Activated T-cell treated with anti-CD3 and anti-CD28 coated beads, Interleukin-2, amount 50 U/mL, for 72 hours (primary cell): ENCODE measurements at places on chromosomes 1 and 21. TPM values are rescaled to one million over a fixed set of nuclear protein-coding genes. Genes with fewer than 3 reads are reported as not detected.

DNA sequence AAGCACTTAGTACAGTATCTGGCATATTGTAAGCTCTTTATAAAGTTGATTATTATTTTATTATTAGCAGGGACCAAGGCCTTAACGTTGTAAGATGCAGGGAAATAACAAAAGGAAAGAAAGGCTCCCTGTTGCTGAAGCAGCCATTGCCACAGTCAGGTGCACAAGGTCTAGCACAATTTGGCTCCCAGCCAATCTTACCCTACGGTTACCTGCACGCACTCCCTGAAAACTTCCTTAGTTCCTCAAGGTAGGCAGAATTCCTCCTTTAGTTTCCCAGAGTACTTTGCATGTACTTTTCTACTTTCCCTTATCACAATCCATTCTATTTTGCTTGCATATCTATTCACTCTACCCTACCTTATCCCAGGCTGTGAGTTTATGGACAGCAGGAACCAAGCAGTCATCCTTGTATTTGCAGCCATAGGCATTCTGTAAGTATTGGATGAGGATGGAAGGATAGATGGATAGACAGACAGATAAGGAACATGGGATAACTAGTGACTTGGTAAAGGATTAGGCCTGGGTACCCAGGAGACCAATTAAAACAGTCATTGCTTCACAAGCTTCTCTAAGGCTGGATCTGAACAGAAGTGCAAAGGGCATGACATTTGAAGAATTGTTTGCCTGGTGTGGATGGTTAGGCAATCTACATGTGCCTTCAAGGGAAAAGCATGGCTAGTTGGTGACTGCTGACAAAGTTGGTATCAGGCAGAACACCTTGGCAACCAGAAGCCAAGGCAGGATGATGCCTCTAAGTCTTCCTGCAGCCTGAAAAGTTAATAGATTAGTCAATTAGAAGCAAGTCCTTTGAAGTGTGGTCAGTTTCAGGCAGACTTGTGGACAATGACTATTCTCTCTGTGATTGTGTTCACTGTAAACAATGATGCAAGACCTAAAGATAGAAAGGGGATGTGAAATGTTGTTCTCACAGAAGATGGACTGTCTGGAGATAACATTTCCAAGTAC is 20.8 kb upstream of the JAK1 start:
- H3K4me1 ChIP-seq: peaks cover 17% of the 10 kb centered on the region
- H3K27me3 ChIP-seq: no peaks in the 10 kb centered on the region
- no peaks in the 10 kb centered on the region for H3K36me3 ChIP-seq
- no peak overlapping the region for H3K4me3 ChIP-seq

DNA sequence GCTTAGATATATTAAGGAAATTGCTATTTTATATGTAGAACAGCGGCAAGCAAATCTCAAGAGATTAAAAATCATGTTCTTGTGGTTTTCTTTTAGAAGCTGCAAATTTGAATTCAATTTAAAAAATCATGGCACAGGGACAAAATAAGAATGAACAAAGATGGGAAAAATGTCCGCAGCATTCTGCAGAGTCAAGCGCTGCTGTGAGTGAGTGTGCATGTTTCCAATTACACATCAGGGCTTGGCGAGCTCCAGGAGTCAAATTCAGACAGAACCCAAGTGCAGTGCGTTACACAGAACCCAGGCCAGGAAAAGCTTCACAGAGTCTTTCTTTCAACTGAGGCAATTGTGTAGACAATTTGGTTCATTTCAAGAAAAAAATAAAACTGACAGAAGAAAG is 33.3 kb upstream of the ERG start:
- no peaks in the 10 kb centered on the region for H3K36me3 ChIP-seq
- H3K27me3 ChIP-seq: peaks cover 13% of the 10 kb centered on the region
- no peak overlapping the region for H3K4me3 ChIP-seq
- H3K4me1 ChIP-seq: no peaks in the 10 kb centered on the region

DNA sequence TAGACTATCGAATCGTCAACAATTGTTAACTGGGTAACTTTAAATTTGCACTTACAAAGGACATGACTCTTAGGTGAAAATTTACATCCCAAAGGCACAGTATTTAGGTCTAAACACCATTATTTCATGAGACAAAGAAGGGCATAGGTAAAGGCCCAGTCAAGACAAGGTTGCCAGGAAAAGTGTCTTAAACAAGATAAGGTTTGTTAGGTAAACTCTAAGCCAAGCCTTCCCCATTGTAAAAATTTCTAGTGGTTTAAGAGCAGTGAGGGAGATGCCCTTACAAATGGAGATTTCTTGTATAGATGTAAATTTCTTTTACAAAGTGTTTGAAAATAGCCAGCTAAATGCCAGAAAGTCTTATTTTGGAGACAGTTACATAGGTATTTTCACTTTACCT is 36.9 kb upstream of the FNBP1L start:
- H3K36me3 ChIP-seq: peaks cover 2% of the 10 kb centered on the region
- no peak overlapping the region for H3K27ac ChIP-seq
- peaks cover 7% of the 10 kb centered on the region for H3K27me3 ChIP-seq
- H3K4me1 ChIP-seq: no peaks in the 10 kb centered on the region
- DNase-seq: no peak
- H3K4me3 ChIP-seq: no peak overlapping the region

GRCh38 chr1:8370905-8371315 is 53.0 kb downstream of the SLC45A1 start:
- peaks cover 2% of the 10 kb centered on the region for H3K36me3 ChIP-seq
- H3K27me3 ChIP-seq: no peaks in the 10 kb centered on the region
- peaks cover 23% of the 10 kb centered on the region for H3K4me1 ChIP-seq
- H3K27ac ChIP-seq: no peak overlapping the region
- DNase-seq: no peak
- H3K4me3 ChIP-seq: no peak overlapping the region

GRCh38 chr1:89143484-89143883 is 17.6 kb upstream of the GBP2 start:
- no peak for DNase-seq
- no peak overlapping the region for H3K27ac ChIP-seq
- no peaks in the 10 kb centered on the region for H3K27me3 ChIP-seq
- peaks cover 13% of the 10 kb centered on the region for H3K4me1 ChIP-seq

GSTM5 gene
- total RNA-seq: 0.81 TPM

OR2AK2 gene
- total RNA-seq: 0.35 TPM

OR2T10 gene
- not detected for total RNA-seq

ARHGEF19 gene
- 7.0 TPM for total RNA-seq

CYP4Z1 gene
- total RNA-seq: not detected

PLOD1 gene
- total RNA-seq: 13.5 TPM

C1orf53 gene
- not detected for total RNA-seq

AK5 gene
- 4.4 TPM for total RNA-seq
